ENCODE measurements at places on chromosomes 11 and 22.

GRCh38 chr11:61542024-61542461 is 33.5 kb downstream of the LRRC10B start:
- DNase-seq, result no peak

- DNase-seq, result no peak
Measured at GRCh38 chr22:33842006-33842354, 78.3 kb downstream of the LARGE1 start.

DNA sequence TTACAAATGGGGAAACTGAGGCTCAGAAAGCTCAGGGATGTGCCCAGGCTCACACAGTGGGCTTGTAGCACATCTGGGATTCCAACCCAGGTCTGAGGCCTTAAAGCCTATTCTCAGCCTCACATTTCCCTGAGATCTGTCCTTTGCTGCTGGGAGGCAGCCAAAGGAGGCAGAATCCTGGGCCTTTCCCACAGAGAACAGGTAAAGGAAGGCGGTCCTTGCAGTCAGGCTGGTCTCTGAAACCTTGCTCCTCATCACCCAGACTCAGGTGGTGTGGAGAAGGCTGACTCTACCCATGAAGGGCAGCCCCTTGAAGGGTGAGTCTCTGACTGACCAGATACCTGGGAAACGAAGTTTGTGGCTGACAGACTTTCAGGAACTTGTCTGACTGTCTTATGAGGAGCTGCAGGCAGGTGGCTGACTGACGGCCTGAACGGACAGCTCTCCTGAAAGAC is 7.8 kb downstream of the SLCO2B1 start:
- no peak for DNase-seq

GRCh38 chr22:46586123-46586519 is 34.1 kb upstream of the GRAMD4 start:
- no peak for DNase-seq

- peak; percentile 33 for DNase-seq
Measured at GRCh38 chr11:120612513-120613263, 101.1 kb downstream of the GRIK4 start.

DNA sequence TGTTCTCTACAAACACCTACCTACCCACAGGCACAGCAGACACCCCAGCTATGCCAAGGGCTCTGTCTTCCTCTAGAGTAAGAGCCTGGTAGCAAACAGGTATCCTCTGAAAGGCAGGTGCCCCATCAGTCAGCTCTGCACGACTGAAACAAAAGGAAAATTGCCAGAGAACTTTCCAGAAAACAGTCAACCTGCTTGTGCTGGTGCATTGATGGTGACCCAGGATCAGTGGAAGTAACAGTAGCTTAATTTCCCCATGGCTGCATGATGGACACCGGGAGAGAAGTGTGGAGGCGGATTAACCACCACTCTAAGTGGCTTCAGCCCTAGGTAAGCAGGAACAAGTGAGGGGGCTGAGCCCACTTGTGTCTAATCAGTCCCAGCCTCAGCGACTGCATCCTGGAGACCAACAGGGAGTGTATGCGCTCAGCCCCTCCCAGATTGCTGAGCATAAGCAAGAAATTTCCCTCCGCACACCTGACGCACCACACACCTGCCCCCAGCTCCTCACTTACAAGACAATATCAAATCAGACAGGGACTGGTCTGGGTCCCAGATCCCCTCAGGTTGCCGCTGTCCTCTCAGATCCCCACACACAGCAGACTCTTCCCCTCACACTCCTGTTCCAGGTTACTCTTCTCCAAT is 70.7 kb upstream of the IGLL5 start:
- DNase-seq, result no peak

DNA sequence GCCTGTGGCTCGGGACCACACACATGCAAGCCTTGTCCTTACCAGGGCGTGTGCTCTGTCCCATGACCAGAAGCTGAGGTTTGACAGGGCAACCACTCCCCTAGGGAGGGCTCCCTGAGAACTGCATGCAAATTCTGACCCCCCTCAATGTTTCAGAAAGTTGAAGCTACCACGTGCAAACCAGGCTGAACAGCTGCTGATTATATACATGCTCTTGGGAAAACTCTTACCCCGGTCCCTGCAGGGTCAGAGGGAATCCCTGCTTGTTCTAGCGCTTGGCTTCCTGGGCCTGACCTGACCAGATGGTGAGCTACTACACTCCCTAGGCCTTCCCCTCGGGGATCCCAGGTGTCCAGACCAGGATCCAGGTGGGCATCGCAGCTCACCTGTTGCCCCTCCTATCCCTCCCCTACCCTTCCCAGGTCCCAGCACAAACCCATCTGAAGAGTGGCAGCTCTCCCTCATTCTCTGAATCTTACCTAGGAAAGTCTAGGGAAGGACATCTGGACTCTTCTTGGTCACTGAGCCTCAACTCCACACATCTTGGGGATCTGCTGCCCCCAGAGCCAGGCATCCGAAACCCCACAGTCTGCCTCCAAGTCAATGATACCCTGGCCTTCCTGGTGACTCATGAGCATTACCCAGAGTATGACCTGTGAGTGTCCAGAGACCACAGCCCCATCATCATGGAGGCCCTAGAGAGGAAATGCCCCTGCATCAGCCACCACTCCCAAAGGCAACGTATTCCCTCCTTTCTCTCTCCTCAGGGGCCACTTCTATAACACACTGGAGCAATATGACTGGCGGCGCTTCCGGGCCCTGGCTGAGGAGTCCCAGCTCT is 61.5 kb downstream of the BTG4 start:
- no peak for DNase-seq

GRCh38 chr11:122154994-122155393 is 39.0 kb upstream of the BLID start:
- DNase-seq, result no peak

- DNase-seq, result no peak
Measured at GRCh38 chr11:84292006-84292405, 1005.8 kb upstream of the CCDC90B start.

DNA sequence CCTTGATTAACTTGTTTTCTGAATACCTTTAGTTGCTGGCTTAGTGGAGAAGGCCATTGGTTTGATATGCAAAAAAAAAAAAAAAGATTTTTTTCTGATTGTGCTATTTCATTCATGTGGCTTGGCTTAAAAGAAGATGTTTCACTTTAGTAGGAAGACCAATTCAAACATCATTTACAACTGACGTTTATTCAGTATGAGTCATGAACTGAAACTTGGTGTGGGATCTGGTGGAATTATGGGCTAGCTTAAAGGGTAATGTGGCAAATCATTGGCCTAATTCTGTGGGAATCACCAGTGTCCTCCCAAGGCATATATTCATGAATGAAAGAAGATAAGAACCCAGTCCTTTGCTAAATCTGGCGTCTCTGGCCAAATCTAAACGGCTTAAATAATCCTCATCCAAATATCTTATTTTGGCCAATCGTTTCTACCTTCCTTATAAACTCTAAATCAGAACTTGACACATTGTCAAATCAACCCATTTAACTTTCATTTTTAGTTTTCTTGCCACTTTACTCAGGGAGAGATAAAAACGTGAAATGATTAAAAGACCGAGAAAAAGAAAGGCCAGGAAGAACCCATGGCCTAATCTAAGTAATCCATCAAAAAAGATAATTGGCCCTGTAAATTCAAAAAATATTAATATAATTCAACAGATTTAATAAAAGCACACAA is 77.0 kb downstream of the DDIAS start:
- no peak for DNase-seq

DNA sequence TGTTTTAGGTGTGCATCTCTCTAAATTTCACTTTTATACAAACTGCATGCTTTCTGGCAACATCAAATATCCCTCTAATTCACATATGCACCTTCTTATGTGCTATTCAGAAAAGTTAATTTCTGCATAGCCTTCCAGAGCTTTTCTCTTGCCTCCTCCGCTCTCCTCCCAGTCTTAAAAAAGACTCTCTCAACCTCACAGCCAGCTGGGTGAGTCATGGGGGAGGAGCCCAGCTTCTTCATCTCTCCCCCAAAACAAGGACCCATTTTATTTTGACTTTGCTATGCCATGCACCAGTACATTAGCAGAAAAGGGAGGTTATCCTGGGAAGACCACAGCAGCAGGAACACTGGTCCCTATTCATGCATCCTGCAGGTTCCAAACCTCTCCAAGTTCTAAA is 234.4 kb downstream of the KCNA4 start:
- DNase-seq, result no peak

DNA sequence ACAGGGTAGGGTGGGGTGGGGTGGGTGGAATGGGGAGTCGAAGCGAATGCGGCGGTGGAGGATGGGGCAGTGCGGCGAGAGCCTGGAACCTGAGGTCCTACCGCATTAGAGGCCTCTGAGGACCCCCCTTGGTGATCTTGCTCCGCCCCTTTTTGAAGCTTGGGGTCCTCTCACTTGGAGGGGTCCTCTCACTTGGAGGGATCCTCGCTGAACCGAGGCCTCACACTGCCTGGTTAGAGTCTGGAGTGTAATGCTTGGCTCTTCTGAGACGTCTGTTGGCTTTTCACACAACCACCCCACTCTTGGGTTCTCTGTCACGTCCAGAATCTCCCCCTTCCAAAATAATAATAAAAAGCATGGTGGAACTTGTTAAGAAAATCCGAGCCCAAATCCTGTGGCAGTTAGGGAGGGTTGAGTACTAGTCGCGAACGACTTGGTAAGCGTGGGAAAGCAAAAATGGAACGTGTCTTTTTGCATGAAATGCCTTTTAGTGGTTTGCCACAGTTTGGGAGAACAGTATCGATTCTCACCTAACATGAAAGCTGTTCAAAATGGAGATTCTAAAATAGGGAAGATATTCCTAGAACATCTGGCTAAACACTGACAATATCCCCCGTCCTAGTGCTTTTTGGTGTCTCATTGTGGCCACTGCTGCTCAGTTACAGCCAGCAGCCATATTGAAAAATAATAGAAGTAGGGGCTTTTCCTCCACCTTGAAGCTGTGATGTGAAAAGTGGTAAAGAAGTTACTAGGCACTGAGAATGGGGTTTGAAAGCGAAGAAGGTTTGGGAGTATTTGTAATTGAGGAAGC is 822 bp downstream of the RBX1 start:
- DNase-seq, result peak; percentile 24

DNA sequence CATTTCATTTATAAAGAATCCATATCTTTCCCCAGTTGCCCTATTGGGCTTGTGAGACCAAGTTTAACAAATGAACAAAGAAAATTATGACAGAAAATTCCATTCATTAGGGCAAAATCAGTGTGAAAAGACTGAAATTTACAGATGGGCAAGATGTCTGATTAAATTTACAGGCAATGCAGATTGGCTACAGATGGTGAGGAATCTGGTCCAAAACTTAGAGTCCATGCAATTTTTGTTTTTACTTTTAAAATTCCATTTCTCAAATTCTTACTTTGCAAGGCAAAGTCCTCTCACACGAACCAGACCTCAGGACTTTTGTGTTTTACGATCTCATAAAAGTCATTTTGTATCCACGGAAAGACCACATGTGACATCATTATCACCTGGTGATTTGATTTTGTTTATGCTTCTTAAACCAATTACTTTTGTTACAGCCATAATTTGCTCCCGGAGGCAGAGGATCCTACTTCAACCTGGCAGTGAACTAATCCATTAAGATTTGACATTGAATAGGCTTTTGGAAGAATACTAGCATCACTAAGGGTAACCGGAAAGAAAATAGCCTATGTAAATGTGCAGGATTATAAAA is 843.7 kb upstream of the CHORDC1 start:
- no peak for DNase-seq

GRCh38 chr11:62777389-62777788 is 6.2 kb downstream of the TAF6L start:
- peak; percentile 60 for DNase-seq

- no peak for DNase-seq
Measured at GRCh38 chr11:112962579-112963367, 1.6 kb downstream of the NCAM1 start.

DNA sequence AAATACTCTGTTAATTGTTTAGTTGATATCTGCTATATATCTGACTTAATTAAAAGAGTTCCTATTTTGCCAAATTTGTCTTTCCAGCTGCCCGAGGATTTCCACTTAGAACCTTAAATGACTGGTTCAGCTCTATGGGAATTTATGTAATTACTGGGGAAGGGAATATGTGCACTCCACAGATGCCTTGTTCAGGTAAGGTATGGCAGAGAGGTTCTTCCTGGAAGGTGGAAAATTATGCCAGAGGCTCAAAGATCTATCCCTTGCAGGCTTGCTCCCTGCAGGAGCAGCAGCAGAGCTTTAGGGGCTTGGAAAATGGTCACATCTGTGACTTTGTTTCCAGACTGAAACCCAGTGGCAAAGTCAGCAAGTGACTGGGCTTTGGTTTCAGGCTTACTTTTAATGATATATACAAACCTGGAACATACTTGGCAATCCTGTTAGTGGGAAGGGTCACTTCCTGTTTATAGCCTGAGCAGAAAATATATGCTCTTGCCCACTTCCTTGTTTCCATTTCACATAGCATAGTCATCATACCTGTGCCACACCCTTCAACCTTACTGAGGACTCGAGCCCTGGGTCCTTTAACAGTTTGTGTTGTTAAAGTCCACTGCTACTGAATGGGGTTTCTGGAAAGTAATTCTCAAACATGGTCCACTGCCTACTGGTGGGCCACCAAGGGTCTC is 23.7 kb downstream of the WBP2NL start:
- DNase-seq, result peak; percentile 29

GRCh38 chr11:94934846-94935245 is 38.5 kb downstream of the CWC15 start:
- DNase-seq, result no peak

DNA sequence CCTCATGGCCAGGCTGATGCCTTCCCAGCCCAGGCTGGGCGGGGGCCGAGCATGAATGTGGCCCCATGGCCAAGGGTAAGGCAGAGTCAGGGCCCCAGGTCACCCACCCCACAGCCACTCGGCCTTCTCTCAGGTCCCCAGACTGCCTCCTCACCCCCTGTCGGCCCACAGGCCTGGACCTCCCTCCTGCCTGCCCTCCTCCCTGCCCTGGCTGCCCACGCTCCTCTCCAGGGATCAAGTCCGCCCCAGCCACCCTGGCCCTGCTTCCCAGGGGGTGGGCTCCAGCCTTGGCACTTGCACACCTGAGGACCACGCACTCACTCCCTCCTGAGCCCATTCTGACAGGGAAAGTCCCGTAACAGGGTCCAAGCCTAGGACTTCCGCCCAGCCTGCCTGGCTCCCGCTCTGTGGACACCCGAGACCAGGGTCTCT is 37.8 kb upstream of the TH start:
- no peak for DNase-seq
